ENCODE measurements at places on chromosomes 6 and 20.

- no peak for DNase-seq
These were observed 49.3 kb upstream of the SRPK1 start for GRCh38 chr6:35970181-35970580.

DNA sequence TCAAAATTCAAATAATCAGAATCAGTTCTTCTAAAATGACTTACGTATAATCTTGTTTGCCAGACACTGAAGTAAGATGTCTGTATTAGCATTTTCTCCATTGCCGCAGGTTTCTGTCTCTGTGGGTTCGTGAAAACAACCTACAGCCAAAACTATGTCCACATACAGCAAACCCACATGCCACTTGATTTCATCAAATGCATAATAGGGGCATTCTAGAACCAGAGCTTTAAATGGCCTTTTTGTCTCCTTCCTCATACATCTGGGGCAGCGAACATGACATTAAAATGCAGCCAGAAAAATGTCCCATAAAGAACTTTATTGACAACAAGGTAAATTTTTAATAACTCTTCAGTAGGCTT is 90.2 kb upstream of the QKI start:
- DNase-seq, result no peak

DNA sequence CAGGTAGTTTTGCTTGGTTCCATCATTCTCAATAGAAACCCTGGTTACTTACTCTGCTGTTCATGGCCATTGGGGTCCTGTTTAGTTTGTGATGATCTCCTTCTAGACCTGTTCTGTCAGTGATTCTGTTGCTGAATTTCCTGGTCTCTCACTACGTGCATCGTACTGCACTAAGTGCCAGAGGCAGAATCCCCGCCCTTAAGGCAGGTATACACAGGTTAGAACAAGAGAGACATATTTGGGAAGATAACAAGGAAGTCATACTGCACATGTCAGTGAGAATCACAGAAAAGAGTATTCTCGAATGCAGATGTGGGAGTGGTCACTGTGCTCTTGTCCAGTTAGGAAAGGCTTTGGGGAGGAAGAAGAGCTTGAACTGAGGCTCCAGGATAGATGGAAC is 148.1 kb upstream of the MYLIP start:
- no peak for DNase-seq

GRCh38 chr6:139219746-139220145 is 72.1 kb downstream of the TXLNB start:
- DNase-seq, result no peak

DNA sequence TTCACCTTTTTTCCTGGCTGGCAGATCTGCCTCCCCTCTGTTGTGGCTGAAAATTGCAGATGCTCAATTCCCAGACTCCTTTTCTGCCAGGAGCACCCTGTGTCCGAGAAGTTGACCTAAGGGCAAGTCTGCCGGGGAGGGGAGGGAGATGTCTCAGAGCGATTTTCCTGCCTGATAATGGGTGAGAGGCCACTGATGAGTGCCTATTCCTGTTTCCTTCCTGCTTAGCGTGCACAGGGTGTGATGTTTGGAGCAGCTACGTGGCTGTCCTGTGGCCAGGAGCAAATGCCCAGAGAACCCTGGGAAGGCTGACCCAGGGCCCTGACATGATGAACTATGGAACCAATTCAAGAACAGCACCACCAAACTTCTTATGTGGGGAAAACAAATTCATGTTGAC is 22.5 kb downstream of the SOX4 start:
- DNase-seq, result no peak

DNA sequence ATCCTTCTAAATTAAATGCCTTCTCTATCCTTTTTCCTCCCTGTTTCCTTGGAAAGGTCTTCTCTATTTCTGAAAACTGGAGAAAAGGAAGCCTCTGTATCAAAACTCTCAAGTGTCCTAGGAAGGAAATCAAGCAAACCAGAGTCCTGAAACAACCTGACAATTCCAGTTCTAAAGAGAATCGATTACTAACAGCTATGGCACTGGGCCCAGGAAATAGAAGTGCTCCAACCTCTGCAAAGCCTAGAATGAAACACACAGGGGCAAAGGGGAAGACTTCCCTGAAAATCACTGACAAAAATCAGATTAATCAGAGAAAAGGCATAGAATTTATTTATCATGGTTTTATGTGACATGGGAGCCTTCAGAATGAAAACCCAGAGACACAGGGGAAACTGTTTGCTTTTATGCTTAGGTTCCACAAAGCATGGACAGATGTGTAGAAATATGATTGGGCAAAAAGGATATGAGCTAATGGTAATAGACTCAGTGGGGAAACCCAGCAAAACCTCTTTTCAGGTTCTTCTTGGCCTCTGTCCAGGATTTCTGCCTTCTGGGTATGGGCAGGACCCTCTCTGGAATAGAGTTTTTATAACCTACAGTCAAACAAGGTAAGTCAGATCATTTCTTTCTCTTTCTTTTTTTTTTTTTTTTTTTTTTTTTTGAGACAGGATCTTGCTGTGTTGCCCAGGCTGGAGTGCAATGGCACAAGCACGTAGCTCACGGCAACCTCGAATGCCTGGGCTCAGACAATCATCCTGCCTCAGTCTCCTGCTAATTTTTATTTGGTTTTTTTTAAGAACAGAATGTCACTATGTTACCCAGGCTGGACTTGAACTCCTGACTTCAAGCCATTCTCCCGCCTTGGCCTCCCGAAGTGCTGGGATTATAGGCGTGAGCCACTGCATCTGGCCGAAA is 91.7 kb downstream of the CD24 start:
- no peak for DNase-seq

- DNase-seq, result peak; percentile 49
These were observed 56.0 kb upstream of the DDR1 start for GRCh38 chr6:30828027-30828962.

DNA sequence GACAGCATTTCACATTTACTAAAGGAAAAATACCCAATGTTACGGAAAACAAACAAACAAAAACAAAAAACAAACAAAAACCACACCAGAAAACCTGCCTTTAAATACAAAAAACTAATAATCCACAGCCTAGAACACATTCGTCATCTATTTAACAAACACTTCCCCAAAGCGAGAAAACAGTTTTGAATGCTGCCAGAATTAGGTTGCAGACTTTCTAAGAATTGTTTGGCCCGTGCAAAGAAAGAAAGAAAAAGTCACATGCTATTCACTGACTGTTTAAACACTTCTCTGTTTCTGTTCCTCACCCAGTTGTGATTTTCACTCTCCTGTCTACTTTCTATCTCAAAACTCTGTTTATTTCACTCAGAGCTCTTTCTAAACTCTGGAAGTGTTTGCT is 52.5 kb downstream of the BCAS1 start:
- DNase-seq, result no peak

DNA sequence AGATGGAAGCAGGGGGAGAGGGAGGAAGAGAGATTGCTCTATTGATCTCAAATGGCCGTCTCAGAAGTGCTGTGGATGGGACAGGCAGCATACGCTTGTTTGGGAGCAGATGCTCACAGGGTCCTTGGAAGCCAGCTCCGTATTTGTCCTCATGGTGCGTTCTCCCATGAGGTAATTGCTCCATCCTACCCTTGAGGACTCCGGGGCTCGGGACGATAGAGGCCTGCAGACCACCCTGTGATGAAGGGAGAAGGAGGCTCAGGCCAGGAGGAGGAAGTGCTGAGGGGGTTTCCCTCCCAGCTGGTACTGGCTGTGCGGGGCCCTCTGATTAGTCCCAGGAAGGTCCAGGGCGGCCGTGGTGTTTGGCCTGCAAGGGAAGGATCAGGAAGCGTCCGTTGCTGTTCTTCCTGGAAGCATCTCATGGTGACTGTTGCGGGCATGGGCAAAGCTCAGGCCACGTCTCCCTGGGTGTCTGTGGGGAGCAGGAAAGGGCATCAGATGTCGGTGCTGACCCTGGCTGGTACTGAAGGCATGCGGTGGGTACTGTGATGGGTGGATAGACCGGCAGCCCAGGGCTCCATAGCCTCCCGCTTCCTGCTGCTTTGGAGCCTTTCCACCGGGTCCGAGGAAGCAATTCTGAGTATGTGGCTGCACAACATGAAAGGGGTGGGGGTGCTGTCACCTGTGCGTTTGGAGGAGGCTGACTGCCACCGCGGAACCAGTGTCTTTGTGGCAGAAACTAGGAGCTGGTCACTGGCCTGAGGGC is 158.3 kb downstream of the SYCP2 start:
- no peak for DNase-seq

GRCh38 chr6:684831-685636 is 7.9 kb downstream of the EXOC2 start:
- no peak for DNase-seq

- no peak for DNase-seq
These were observed 12.4 kb upstream of the DEK start for GRCh38 chr6:18276610-18277236.

- DNase-seq, result no peak
These were observed 183.2 kb upstream of the KCNG1 start for GRCh38 chr20:51206032-51206662.

GRCh38 chr6:6972456-6972855 is 135.3 kb upstream of the RREB1 start:
- no peak for DNase-seq

- DNase-seq, result no peak
These were observed 613.5 kb downstream of the PHF3 start for GRCh38 chr6:64249115-64249514.

- no peak for DNase-seq
These were observed 3.3 kb downstream of the MAPRE1 start for GRCh38 chr20:32823078-32823477.

- DNase-seq, result no peak
These were observed 548.9 kb downstream of the QKI start for GRCh38 chr6:163963205-163964120.

DNA sequence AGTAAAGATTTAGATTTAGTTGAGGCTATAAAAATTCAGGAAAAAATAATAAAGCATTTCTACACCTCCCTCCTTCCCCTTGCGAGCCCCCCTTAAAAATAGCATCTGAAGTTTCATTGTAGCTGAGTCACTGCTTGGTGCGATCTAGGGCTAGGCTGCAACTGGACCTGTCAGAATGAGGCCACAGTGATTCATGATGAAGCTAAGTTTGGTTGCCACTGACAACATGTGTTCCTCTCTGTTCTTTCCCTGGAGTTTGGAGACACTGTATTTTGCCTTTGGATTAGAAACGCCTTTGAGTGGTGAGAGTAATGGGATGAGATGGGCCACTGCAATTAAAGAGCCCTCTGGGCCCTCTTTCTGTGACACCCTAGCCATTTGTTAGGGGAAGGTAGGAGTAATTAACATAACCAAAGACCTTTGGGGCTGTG is 334.1 kb downstream of the NRN1 start:
- DNase-seq, result no peak

- DNase-seq, result no peak
These were observed 73.8 kb upstream of the ISM1 start for GRCh38 chr20:13147071-13147963.

DNA sequence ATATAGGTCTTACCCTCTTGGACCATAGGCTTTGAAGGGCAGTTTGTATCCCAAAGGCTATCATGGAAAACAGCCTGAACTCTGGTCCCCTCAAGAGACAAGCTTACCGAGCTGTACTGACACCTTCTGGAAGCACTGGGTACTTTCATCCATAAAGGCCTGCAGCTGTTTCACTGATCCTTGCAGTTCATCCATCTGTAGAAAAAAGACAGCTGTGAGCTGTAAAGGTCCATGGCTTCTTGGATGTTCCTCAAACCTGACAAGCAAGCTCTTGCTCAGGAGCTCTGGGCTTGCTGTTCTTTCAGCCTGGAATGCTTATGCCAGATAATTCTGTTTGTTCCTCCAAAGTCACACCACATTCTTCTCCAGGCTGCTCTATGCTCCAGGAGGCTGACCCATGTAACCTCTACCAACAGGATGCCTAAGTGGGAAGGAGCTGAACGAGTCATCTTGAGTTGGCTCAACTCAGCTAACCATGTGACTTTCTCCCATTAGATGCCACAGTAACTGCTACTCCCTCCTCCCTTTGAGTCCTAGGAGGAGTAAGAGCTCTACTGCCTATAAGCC is 8.8 kb upstream of the NDRG3 start:
- no peak for DNase-seq

- DNase-seq, result no peak
These were observed 254.9 kb downstream of the ERMARD start for GRCh38 chr6:170006071-170006899.

DNA sequence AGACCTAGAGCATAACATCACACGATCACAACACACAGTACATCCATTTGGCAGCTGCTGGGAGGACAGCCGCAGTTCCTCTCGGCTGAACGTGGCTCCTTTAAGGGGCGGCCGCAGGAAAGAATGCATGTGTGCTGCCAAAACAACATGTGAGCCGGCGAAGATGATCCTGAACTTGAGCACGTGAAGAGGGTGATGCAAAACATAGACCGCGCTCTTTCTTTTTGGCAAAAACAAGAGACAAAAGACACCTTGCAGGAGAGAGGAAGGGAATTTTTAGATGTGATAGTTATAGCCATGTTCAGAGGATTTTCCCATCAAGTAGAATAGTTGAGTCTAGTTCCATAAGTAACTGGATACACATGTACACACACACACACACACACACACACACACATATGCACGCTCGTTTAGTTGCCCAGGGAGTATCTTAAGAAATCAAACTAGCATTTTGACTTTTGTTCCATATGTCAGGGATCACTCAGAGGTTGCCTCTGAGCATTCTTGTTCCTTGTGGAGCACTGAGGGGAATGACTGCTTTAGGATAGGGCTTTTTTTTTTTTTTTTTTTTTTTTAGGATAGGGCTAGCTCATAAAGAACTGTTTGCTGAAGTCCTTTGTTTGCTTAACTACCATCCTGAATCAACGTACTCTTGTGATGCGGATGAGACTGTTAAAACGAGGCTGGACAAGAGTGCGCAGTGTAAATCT is 21.7 kb upstream of the RANBP9 start:
- DNase-seq, result no peak

DNA sequence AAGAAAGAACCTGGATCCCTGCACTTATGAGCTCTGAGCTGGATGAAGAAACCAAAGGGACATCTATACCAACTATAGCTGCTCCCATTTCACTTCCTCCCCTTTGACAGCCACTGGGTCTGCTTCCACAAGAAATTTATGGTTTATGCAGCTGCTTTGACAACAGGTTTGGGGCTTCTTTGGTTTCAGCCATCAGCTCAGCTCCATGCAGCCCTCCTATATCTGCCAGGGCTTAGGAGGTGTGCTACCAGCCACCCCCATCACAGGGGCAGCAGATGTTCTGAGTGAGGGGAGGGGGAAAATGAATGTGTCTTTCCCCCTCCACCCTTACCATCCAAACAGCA is 29.2 kb upstream of the PKHD1 start:
- DNase-seq, result no peak

DNA sequence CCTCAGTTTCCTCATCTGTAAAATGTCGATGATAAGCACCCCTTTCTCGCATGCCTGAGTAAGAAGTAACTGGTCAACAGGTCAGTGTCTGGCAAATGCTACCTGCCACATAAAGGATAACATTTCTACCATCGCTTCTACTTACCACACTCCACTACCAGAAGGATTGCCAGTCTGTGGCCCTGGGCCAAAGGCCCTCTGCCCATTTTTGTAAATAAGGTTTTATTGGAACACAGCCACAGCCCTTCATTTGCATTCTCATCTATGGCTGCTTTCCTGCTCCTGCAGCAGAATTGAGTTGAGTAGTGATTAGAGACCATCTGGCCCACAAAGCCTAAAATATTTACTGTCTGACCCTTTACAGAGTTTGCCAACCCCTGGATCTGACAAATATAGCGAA is 121.8 kb downstream of the TOX2 start:
- no peak for DNase-seq

All from NCI-H1048 (cell line).